ENCODE measurements at places on chromosomes 5 and 9.

GRCh38 chr9:13295556-13295955 is 16.1 kb upstream of the MPDZ start:
- DNase-seq: no peak

DNA sequence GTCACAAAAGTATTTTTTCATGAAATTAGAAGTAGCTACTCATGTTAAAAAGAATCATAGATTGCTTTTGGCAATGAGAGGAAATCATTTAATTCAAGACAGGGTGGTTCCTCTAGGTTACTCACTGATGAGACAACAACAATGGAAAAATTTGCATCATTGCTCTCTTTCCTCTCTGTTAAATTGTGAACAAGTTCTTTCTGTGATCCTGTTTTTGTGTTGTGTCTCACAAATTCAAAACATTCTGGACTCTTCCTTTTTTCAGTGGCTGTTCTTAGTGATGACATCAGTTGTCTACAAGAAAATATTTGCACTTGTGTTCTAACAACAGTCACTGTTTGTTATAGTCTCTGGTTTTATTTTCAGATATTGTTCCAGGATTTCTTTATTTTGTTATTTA is 95.3 kb downstream of the XRCC4 start:
- no peak for DNase-seq

GRCh38 chr5:163642904-163643303 is 137.5 kb downstream of the MAT2B start:
- no peak for DNase-seq

DNA sequence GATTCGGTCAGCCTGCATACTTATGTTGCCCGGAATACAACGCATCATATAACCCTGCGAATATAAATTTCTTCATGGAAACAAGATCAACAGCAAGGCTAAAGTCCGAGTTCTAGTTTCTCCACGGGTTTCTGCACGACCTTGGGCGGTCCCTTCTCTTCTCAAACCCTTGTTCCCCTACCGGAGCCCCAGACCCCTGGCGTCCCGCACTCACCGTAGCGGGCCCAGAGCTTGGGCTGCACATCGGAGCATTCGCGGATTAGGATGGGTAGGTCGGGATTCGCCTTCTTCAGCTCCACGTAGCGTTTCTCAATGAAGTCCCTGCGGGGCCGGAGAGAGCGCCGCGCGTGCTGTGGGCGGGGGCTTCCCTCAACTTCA is 399 bp downstream of the NDUFA2 start:
- DNase-seq: no peak

DNA sequence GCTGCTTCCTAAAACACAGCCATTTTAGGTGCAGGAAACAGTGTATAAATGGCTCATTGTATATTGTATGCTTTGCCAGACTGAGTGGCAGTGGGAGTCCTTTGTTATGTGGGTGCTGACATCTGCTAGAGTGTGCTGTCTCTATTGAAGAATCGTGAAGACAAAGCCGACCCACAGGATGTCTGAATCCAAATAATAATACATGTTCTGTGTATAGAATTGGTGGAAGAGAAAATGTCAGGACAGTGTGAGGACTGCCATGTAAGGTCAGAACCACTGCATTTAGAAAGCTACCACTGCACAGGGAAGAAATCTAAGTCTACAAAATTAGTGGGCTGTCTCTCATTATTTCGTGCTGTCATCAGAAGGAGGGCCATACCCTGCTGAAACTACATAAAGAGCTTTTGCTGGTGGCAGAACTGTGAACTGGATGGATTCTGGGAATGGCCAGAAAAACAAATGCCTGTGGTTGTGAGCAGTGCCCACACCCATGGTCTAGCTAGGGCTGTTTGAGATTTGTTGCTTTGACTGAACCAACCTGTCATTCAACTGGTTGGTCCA is 2.5 kb downstream of the IL7R start:
- DNase-seq: no peak

DNA sequence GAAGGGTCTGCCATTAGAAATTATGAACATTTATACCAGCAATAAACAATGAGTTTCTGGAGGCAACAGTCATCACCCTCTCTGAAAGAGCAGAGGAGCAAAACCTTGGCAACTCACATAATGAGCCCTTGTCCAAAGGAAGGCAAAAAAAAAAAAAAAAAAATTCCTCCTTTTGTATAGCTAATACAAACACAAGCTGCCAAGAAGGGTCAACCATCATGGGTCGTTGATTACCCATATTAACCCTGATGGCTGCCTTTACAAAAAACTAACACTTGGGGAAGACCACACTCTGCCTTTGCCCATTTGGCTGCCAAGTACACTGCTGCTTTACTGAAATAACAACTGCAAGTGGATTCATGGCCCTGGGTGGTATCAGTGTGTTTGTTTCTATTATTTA is 272.7 kb downstream of the ADAMTSL1 start:
- no peak for DNase-seq

GRCh38 chr9:1052365-1053281 is 2.5 kb downstream of the DMRT2 start:
- DNase-seq: no peak

DNA sequence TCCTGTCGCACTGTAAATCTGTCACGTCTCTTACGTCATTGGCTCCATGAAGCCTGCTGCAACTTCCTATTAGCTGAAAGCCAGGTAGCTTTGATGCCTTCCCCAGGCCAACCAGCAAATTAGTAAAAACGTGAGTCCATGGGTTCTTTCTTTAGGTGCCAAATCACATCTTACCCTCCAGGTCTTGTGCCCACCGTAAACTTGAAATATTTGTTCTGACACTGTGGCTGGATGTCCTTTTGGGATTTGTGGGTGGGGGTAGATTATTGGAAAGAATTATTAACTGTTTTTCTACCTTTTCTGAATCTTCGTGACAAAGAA is 172.8 kb downstream of the NR3C1 start:
- DNase-seq: no peak

DNA sequence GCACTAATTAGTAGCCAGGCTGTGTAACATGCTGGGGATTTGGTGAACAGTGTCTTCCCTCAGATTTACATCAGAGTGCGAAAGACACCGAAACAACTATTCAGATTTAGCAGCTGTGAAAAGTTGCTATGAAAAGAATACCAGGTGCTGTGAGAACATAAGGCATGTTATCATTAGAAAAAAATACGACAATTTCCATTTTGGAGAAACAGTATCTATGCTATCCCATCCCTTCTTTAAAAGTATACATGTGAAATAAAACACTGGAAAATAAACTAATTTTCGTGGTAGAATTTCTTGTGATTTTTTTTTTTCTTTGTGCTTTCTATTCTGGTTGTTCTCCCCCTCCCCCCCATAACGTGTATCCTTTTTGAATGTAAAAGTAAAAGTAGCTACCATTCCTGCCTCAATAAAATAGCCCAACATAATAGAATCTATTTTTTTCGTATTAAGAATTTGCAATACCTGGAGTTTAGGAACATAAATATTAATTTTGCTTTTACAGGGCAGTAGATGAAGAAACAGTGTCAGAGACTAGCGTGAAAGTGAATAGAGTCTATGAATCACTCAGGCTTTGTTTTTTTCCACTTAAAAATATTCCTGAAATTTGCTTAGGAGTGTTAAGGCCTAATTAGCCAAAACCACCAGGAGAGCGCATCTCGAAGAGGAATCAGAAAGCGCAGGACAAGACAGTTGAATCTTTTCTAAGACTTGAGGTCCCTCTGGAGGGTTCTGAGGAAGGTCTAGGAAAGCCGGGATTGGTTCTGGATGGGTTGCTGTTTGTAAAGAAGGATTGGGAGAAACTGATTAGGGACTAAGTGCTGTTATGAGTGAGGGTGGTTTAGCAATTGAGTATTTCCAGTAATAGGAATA is 813 bp upstream of the SLU7 start:
- DNase-seq: no peak

- DNase-seq: no peak
Observed at GRCh38 chr9:37324691-37325490, 97.6 kb upstream of the GRHPR start.

All from hematopoietic multipotent progenitor cell treated with erythropoietin and hydrocortisone succinate and interleukin-3 and kit ligand, for 4 days (in vitro differentiated cells).